NCI-H446 (cell line): ENCODE measurements at places on chromosomes 5 and 9.

GRCh38 chr9:91789941-91790340 lies 160.1 kb downstream of the ROR2 start:
- no peak for DNase-seq

GRCh38 chr5:170985486-170985885 lies 123.7 kb downstream of the RANBP17 start:
- no peak for DNase-seq

- DNase-seq, result no peak
These were observed 175.8 kb downstream of the ADAMTS6 start for GRCh38 chr5:65305913-65306312.

DNA sequence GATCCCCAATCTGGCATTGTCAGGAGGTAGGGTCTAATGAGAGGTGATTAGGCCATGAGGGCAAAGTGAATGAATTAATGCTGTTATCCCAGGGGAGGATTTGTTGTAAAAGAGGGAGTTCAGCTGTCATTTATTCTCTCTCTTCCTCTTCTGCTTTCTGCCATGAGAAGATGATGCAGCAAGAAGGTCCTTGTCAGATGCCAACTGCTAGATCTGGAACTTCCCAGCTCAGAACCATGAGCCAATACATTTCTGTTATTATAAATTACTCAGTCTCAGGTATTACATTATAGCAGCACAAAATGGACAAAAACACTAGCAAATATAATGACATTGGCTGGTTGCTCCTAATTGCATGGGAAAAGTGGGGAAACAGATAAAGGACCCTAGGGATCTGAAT lies 15.6 kb upstream of the BICD2 start:
- DNase-seq, result no peak

DNA sequence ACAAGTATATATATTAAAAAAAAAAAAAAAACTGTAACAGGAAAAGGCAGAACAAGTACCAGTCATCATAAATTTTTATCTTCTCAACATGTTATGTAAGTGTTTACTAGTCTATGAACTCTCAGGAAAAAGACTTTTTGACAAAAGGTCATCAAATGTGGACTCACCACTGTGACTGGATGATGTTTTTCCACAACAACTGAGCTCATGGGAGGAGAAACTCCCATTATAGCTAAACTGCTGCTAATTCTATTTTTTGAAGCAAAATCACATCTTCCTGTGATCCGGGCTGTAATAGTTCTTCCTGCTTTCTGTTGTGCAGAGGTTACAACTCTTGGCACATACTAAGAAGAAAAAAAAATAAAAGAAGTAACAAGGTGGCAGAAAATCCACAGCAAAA lies 39.6 kb downstream of the POC5 start:
- DNase-seq, result no peak
